ENCODE measurements at places on chromosomes 2 and 18.

GRCh38 chr2:149513461-149513860 lies 74.1 kb downstream of the MMADHC start:
- no peak for DNase-seq

DNA sequence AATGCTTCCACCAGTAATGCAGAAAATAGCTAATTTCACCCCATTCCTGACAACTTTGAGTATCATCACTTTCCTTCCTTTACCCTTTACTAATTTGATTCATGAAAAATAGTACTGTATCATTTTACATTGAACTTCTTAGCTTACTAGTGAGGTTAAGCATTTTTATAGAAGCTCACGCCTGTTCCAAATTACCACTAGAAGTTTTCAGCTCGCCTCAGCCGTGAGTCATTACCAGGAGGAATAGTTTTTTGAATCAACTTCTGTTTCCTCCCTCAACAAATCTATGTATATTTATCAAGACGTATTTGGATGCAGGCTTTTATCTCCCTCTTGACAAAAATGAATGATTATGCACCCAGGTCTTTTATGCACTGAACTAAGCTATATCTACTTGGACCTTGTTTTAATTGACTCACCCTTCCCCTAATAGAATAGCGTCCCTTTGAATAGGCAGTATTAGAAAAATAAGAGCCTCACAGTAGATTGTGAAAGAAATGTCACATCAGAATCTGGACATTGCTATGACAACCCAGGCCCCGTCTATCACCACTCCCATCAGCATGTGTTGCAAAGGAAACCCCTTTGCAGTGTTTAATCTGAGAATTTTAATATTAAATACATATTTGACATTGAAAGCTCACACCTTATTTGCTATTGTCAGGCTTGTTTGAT lies 207.4 kb upstream of the NRP2 start:
- DNase-seq = no peak

DNA sequence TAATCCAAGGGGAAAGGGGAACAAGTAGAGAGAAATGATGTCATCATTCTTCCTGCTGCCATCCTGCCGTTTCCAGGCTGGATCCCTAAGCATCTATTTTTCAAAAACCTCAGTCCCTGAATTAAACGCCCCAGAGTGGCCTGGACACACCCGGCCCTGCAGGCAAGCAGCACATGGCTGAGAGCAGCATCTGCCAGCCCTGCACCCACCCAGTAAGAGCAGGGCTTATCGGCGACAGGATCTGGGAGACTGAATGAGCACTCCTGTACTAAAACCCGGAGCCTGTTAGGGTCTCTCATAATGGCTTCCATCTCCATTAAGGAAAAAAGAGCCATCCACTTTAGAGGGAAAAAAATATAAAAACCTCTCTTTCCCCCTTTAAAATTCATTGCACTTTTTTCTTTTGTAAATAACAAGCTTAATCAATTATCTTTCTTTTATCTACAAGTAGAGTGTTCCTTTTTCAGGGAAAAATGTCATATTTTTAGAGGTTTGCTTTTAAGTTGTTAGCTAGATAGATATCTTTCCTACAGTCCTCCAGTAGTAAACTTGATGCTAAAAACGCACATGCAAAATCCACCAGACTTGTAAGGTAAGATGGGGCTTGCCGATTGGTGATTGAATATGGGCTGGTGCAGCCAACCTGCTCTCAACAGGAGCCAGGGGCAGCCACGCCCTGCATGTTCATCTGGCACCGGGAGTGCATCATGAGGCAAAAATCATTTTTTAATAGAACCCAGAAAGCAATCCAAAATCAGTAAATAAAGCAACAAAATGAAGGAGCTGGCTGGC lies 457.8 kb downstream of the EIPR1 start:
- no peak for DNase-seq

- DNase-seq = peak; percentile 31
Observed at GRCh38 chr2:112884869-112885505, 26.0 kb upstream of the IL37 start.

- DNase-seq = no peak
Observed at GRCh38 chr18:45974088-45974536, 7.0 kb upstream of the EPG5 start.

GRCh38 chr18:67845035-67845434 lies 328.5 kb upstream of the DSEL start:
- no peak for DNase-seq

GRCh38 chr2:102187496-102188150 lies 800 bp downstream of the IL1RL2 start:
- DNase-seq = no peak

- no peak for DNase-seq
Observed at GRCh38 chr18:79509536-79509930, 113.8 kb downstream of the NFATC1 start.

DNA sequence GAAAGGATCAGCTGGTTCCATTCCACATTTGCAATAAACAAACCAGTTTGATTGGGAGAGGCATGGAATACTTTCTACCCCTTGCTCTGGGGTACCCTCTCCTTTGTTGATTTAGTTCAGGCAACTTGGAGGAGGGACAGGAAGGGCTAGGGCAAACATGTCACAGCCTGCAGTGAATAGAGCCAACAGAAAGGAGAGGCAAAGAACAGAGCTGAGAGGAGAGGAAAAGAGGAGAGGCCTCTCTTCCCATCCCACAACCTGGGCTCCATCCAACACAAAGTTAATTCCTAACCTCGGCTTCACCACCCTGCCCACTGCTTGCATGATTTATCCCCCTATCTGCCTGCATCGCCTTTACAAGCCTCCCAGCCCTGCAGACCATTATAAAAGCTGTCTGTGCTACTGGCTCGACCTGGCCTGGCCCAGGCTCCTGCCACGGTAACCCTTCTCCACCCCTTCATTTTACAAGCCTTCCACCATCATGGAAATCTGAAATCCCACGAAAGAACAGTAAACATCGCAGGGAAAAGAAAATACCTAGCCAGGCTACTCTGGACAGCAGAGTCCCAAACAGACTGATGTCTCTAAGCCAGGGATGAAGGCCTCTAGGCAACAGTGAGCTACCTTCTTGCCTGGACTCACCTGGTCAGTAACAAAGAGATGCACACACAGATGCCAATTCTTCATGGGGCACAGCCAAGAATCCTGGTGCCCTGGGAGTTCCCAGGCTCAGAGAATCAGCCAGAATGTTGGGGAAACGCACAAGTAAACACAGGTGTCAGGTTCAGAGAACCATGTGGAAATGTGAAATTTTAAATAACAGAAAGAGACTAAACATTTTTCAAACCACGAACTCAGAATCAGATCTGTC lies 43.6 kb downstream of the NHEJ1 start:
- DNase-seq = no peak

GRCh38 chr2:224870341-224870740 lies 154.2 kb upstream of the CCDC195 start:
- no peak for DNase-seq

DNA sequence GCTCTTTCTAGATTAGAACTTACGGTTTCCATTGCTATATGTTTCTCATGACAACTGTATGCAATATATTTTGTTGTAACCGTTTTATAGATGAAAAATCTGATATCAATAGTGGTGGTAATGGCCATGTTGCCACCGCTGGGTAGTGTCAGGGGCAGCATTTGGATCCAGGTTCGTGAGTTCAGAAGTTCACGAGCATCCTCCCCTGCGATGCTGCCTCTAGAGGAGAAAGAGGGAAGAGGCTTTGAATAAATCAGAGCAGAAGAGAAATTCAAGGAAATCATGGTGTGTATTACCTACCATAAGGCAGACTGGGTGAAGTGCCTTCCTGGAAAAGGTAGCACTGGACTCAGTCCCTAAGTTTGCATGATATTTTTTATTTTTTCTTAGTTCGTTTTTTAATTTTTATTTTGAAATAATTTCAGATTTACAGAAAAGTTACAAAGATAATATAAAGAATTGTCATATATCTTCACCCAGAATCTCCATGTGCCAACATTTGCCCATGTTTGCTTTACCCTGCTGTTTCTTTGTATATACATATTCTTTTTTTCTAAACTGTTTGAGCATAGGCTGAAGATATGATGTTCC lies 3.3 kb upstream of the ZBTB7C start:
- no peak for DNase-seq

DNA sequence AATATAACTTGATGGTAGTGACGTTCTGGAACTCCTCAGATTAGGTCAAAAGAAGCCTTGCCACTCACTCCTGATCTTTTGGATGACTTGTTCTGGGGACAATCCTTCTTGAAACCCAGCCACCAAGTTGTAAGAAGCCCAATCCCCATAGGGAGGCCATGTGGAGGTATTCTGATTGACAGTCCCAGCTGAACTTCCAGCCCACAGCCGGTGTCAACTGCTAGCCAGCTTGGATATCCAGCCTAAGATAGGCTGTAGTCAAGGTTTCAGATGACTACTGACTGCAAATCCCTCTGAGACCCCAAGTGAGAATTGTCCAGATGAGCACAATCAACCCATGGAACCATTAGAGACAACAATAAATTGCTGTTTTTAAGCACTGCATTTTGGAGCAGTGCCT lies 31.4 kb downstream of the EIF2AK2 start:
- DNase-seq = no peak

GRCh38 chr2:178632729-178633128 lies 152.5 kb downstream of the PLEKHA3 start:
- no peak for DNase-seq

GRCh38 chr2:82120654-82121053 lies 1816.1 kb upstream of the LRRTM1 start:
- DNase-seq = no peak

GRCh38 chr2:69962986-69963730 lies 1.7 kb upstream of the ASPRV1 start:
- no peak for DNase-seq

GRCh38 chr2:156452971-156453370 lies 16.8 kb downstream of the GPD2 start:
- DNase-seq = no peak

DNA sequence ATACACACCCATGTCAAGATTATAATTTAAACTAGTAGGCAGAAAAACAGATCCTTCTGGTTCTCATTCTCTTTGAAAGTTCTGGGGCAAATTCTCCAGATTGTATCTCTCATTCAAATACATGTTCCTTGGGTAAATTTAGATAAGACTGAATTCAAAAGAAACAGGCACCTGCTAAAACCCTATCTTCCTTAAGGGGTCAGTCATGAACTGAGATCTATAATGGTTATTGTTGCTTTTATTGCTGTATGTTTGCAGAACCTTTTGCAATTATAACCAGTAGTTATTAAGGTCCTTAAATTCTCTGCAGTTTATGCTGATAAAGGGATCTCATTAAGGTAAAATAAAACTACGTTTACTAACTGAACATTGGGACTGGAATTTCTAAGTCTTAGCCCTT lies 83.5 kb downstream of the MYO5B start:
- no peak for DNase-seq

DNA sequence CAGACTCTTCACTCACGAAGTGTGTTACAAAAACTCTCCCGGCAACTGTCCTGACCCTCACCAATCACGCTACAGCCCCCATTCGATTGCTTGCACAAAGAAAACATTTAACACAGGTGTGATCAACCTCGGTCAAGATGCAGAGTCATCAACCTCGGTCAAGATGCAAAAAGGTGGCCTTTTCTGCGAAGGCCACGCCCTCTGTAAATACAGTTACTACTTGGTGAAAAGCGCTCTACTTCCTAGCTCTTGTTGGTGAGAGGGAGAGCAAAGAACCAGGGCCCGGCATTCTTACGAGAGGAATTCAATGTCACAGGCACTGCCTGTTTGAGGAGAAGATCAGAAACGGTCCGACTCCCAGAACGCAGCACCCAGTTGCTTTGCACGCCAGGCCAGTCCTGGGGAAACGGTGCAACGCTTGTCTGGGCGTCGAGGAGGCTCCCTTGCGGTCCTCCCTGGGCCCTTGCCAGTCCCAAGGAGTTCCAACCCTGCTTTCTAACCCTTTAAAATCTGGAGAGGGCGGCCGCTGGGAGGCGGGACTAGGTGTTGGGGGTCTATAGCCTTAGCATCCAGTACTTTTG lies 1.9 kb downstream of the PIEZO2 start:
- no peak for DNase-seq

GRCh38 chr2:173037245-173038120 lies 38.2 kb upstream of the MAP3K20 start:
- DNase-seq = no peak

DNA sequence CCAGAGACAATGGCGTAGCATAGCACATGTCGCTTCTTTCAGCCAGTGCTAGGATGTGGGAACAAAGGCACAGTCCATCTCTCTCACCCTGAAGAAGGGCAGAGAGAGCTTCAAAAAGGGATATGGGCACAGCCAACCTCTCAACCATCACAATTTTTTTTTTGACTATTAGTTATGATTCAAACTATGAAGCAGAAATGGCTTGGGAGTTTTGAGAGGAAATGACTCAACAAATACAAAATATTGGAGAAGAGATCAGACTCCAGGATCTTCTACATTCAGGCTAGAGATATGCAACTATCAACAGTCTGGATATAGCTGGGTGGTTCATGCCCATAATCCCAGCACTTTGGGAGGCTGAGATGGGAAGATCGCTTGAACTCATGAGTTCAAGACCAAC lies 109.1 kb downstream of the MCFD2 start:
- DNase-seq = no peak

- no peak for DNase-seq
Observed at GRCh38 chr2:137959166-137959565, 5.1 kb upstream of the HNMT start.

- DNase-seq = no peak
Observed at GRCh38 chr18:44130376-44130942, 550.2 kb upstream of the SETBP1 start.

DNA sequence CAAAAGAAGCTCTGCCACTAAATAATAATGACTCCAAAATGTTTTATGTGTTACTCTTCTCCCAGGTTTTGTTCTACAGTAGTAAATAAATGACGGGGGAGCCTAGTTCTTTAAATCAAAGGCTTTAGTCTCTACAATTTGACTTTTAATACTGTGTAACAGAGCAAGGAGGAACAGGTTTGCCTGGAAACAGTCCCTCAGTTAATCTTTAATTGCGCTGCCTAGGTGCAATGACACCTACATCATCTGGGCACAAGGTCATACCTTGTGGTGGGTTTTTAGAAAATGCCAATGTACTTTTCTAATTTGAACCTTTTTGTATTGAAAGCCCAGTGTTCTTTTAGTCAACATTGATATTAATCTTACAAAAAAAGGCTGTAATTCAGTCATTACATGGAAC lies 287.3 kb upstream of the SETBP1 start:
- no peak for DNase-seq

DNA sequence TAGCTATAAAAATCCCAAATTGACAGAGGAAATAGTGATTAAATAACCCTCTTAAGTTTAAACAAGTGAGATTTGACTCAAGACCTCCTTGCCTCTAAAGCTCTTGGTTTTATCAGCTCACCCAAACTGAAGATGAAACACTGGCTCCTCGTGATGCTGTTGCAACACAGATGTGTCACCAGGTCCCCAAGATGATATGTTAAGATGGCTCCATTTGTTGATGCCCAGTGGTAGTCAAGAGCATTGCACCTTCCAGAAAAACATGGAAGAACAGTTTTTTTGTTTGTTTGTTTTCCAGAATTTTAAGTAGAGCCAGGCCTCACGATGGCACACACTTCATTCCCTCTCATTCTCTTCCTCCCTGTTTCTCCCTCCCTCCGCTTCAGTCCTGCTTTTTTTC lies 399.8 kb downstream of the TXNL1 start:
- DNase-seq = no peak

- no peak for DNase-seq
Observed at GRCh38 chr18:5603153-5603552, 59.4 kb upstream of the EPB41L3 start.

GRCh38 chr18:25349926-25350487 lies 2.0 kb downstream of the ZNF521 start:
- DNase-seq = no peak

GRCh38 chr2:200624658-200625057 lies 38.8 kb downstream of the AOX1 start:
- DNase-seq = no peak

GRCh38 chr2:192161656-192162290 lies 33.0 kb downstream of the TMEFF2 start:
- no peak for DNase-seq

Data from activated CD8-positive, alpha-beta memory T cell treated with anti-CD3 and anti-CD28 coated beads for 48 hours (primary cell).